ENCODE measurements at places on chromosomes 1 and 21.
A peak's percentile ranks its signal among the peaks of the same experiment; 100 is the strongest.

- DNase-seq = no peak
These were observed 100.7 kb downstream of the BARHL2 start for GRCh38 chr1:90616395-90616794.

GRCh38 chr21:31945546-31945945 lies 72.7 kb downstream of the HUNK start:
- no peak for DNase-seq

GRCh38 chr1:151790940-151791651 lies 796 bp upstream of the TDRKH start:
- DNase-seq = no peak

GRCh38 chr1:192927496-192927895 lies 118.7 kb downstream of the RGS2 start:
- DNase-seq = no peak

DNA sequence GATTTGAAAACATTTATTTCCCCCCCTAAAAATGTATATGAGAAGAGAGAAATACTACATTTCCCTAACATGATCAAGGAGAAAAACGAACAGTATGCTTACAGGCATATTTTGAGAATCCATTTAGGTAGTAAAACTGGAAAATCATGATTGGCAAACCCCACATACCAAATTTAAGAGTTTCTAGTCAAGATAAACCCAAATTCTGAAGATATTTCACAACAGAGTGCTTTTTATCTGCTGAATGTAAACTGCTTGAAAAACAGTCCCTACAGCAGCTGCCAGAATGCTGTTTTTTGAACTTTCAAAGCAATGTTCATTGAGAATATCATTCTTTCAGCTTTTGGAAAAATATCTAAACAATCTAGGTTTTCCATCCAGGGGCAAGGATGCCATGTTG lies 31.0 kb downstream of the ASH1L start:
- no peak for DNase-seq

GRCh38 chr21:38822778-38823238 lies 17.1 kb downstream of the ETS2 start:
- DNase-seq = no peak

DNA sequence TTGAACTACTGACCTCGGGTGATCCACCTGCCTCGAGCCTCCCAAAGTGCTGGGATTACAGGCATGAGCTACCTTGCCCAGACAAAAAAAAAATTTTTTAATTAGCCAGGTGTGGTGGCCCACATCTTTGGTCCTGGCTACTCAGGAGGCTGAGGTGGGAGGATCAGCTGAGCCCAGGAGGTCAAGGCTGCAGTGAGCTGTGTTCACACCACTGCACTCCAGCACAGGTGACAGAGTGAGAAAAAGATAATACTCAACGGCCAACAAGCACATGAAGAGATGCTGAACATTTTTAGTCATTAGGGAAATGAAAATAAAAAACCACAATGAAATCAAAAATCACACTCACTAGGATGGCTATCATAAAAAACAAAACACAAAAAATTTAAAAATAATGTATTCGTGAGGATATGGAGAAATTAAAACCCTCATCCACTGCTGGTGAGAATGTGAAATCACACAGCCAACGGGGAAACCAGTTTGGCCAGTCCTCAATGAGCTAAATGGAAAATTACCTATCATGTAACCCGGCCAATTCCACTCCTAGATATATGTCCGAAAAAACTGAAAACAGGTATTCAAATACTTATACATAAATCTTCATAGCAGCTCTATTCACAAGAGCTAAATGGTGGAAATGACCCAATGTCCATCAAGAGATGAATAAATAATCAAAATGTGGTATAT lies 41.2 kb downstream of the ENAH start:
- DNase-seq = no peak

- peak; percentile 94 for DNase-seq
These were observed at the start of gene PTPN22 for GRCh38 chr1:113871597-113872113. TSS of gene PTPN22 (minus strand) at chr1:113871712.

- no peak for DNase-seq
These were observed 7.5 kb upstream of the PLCH2 start for GRCh38 chr1:2468540-2468939.

GRCh38 chr1:205568469-205569361 lies 63.1 kb downstream of the ELK4 start:
- DNase-seq = no peak

GRCh38 chr1:219434285-219434922 lies 178.5 kb downstream of the ZC3H11B start:
- DNase-seq = no peak

- DNase-seq = no peak
These were observed 25.4 kb downstream of the PTPRC start for GRCh38 chr1:198664068-198664788.

- no peak for DNase-seq
These were observed 120.2 kb downstream of the ACTL8 start for GRCh38 chr1:17875171-17875881.

DNA sequence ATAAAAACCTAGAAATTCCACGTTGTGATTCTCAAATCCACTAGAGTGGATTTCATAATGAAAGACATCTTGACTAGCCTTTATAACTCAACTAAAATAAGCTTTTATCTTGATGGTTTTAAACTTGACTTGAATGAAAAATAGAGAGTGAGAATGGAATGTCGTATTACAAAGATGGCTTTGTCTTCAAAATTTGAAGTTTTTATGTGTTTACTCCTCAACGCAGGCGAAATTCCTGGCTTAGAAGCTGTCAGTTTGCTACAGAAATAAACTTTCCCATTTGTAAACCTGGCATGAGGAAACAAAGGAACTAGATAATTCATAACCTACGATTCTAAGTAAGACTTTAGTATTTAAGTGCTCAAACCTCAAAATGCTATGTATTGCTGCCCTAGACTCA lies 90.0 kb upstream of the KRTAP19-8 start:
- DNase-seq = no peak

DNA sequence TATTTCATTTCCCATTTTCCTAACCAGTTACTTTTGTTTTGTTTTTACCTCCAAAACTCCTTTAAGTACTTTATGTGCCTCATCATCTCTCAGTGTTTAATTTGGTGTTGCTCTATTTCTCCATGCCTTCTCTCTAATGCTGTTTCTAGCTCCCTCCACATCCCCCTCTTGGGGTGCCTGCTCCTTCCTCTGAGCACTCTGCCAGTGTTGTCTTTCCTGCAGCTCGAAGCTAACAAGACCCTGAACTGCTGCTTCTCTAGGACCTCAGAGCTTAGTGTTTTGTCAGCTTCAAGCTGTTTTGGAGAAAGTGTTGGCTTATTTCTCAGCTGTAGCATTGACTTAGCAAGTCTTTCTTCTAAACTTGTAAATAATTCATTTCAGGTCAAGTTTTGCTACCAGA lies 290.6 kb downstream of the DPYD start:
- DNase-seq = no peak

GRCh38 chr21:44329086-44329889 lies 9.9 kb downstream of the CFAP410 start:
- DNase-seq = no peak

GRCh38 chr1:151542710-151543129 lies 2.6 kb downstream of the TUFT1 start:
- DNase-seq = no peak

DNA sequence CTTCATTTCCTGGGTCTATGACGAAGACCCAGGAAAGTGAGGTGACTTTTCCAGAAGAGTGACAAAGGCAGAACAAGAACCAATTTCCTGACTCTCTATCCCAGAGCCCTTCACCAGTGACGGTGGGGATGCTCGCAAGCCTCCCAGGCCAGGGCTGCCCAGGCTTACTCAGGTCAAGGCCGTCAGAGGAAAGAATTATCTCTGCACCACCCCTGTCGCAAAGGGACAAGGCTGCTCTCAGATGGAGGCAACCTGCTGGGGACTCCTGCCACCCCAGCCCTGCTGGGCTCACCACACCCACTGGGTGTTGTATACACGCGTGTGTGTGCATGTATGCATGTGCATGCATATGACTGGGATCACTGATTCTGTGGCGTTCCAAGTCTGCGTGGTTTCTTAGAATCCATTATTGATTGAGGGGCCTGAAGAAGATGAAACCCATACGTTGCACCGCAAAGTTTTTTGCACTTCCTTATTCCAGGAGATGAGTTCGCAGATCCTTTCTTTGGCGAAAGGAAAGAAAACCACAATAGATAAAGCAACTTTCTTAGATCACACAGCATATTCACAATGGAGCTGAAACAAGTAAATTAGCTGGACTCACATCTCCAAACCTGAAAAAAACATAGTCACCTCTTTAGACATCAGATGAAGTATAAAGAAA lies 255.8 kb downstream of the RHOU start:
- DNase-seq = no peak

DNA sequence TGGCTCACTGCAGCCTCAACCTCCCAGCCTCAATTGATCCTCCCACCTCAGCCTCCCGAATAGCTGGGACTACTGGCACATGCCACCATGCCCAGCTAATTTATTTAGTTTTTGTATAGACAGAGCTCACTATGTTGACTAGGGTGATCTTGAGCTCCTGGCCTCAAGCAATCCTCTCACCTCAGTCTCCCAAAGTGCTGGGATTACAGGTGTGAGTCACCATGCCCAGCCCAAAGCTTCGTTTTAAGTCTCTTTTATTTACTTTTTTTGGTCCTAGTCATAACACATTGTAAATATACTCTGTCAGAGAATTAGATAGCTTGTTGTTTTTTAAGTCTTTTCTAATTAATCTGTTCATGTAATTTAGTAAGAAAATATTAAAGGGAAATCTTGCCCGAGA lies 42.8 kb downstream of the KCNK1 start:
- no peak for DNase-seq

DNA sequence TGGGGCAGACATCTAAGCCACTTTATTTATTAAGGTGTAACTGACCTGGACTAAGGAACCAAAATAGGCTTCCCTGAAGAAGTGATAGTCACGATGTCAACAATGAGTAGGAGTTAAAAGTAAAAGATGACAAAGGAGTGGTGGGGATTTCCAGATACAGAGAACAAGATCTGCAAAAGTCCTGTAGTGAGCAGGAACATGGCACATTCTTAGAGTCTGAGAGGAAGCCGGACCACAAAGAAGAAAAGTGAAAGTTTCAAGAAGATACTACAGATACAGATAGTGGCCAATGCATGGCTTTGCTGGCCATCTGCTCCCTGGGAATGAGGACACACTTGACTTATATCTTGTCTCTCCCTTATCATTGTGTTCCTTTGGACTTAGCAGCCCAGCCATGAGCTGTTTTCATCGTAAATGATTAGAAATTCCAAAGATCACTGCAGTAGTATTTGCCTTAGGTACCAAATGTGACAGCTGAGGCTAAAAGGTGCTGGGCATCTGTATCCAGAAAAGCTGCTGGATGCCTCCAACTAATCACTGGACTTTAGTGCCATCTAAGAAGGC lies 302.4 kb upstream of the NR5A2 start:
- no peak for DNase-seq

DNA sequence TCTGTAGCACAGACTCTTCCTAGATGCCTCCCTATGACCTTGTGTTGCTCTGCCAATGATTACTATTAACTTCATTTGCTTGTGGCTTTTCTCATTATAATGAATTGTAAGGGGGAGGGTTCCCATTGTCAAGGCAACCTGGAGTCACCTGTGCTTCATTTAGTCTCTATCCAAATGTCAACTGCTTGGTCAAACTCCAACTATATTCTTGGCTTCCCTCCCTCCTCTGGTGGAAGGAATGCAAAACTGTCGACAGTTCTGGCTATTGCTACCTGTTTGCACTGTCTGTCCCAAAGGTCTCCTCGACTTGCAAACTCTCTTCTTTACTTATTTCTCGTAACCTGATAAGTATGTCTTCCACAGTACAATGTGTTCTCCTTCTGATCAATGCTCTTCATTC lies 100.3 kb downstream of the CACNA1E start:
- no peak for DNase-seq

DNA sequence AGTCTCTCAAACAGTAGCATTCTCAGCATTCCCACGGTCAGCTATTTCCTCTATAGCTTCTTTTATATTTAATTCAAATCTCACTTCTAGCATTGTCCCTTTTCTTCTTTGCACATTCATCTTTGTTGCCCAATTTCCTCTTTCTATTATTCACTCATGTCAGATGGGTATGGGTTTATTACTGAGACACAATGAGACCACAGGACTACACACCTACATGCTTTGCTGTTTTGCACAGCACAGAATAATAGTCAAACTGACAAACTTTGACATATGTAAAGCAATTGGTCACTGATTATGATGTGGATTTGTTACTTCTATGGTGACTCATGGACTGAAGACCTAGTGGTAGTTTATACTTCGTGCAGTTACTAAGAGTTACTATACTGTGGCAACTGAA lies 5.8 kb upstream of the CD1C start:
- DNase-seq = no peak

DNA sequence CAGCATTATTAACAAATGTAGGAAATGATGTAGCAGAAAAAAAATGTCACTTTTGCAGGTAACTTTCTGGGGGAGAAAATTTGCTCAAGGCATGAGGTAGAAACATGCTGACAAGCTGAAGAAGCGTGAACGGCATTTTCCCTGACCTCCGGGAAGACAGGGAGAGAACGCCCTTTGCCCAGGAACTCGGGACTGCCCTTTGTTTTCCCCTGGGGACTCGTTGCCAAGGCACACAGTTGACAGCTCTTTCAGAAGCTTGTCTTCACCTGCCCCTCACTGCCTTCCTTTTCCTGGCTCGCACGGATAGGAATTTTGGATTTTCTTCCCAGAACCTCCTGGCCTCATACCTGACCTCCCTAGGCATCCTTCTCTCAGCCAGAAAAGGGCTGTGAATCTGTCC lies 52.7 kb upstream of the COA6 start:
- no peak for DNase-seq

- DNase-seq = peak; percentile 44
These were observed 479 bp downstream of the POGK start for GRCh38 chr1:166839600-166840308.

GRCh38 chr1:35557611-35558373 lies at the start of gene NCDN:
TSS of gene NCDN (plus strand) at chr1:35557799. CDS start at chr1:35558191, 392 bp downstream.
- peak; percentile 95 for DNase-seq

DNA sequence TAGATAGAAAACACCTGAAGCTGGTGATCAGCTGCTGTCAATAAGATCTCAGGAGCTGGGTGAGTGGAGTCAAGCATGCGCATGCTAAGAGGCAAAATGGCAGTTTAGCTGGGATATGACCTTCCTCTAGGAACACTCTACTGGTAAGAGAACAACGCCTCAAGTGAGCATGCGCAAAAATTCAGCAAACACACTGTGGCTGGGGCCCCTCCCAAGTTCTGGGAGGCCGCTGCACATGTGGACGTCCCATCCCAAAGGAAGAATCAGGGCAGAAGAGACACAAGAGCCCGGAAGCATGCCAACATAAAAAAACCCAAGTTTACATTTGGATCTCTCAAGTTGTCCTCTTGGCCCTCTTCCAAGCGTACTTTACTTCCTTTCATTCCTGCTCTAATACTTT lies 126.3 kb upstream of the F3 start:
- no peak for DNase-seq
